ENCODE measurements at places on chromosomes 3 and 15. TPM values are rescaled to one million over a fixed set of nuclear protein-coding genes. Genes with fewer than 3 reads are reported as not detected.

- DNase-seq: no peak
Measured at GRCh38 chr3:53516339-53516738, 21.9 kb downstream of the CACNA1D start.

DNA sequence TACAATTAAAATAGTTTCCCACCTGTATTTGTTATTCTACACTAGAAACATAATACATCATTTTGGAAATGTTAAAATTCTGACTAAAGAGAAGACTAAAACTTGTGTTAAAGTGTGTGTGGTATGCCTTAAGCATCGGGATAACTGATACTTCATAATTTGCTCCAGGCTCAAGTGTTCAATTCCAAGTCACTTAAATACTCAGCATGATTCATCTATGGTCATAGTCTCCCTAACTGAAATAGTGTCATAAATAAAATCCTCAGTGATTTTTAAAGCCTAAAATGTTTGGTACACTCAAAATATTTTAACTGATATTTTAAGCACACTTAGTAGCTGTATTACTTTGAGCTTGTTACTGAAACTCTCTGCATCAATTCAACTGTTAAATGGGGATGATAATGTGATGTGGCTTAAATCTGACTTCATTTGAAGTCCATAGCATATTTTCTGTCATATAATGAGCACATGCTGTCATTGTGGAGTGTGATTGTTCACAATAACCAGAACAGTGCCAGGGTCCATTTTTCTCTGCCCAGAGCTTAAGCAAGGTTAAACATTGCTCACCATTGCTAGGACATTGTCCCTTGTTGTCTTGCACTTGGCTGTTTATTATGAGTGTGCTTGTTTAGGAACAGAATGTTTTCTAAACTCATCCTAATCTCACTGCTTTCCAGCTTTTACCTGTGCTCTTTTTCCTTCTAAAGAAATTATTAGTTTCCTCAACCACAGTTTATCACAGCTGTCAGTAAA lies 122.2 kb downstream of the KLHL25 start:
- no peak for DNase-seq

GRCh38 chr3:98500019-98500418 lies 2.5 kb downstream of the OR5K2 start:
- no peak for DNase-seq

The SNTN gene
- not detected for total RNA-seq

The IL12A gene
- 0.14 TPM for total RNA-seq
